ENCODE measurements at places on chromosomes 2 and 18.

GRCh38 chr18:56676639-56677038 lies 25.5 kb downstream of the WDR7 start:
- DNase-seq: no peak

- no peak for DNase-seq
Measured at GRCh38 chr2:105262651-105263091, 21.1 kb downstream of the GPR45 start.

- no peak for DNase-seq
Measured at GRCh38 chr2:37683241-37683640, 11.8 kb upstream of the CDC42EP3 start.

DNA sequence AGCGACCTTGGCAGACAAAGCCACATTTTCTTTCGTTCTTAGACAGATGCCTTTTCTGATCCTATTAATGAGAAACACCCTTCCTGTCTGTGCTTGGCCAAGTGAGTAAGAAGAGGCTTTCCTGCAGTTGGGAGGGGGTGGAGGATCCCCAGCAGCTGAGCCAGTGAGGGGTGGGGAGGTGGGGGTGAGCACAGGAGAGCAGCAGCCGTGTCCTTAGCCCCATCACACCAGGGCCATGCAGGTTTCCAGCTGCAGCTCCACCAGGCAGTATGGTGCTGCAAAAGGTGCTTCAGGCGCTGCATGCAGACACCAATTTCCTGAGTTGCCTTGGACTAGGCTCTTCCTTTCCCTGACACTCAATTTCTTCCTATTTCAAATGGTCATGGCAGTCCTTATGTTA lies 123.3 kb upstream of the SIX2 start:
- DNase-seq: no peak

DNA sequence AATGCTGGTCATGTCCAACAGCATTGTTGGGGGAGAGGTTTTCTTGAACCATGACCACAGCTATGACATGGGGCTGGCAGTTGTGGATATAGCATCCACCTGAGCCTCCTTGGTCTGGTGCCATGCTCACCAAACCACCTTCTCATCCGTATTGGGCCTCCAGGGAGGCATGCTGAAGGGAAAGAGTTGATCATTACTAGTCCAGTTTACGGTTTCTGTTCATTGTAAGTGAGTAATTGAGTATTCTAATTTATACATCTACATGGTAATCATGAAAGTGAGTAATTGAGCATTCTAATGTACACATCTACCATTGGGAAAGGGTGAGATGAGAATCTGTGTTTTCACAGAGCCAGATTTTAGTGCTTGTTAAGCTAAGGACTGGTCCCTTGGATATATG lies 6.8 kb downstream of the TMEM87B start:
- DNase-seq: no peak

- peak; percentile 4 for DNase-seq
Measured at GRCh38 chr2:132522901-132523300, 106.3 kb downstream of the GPR39 start.

DNA sequence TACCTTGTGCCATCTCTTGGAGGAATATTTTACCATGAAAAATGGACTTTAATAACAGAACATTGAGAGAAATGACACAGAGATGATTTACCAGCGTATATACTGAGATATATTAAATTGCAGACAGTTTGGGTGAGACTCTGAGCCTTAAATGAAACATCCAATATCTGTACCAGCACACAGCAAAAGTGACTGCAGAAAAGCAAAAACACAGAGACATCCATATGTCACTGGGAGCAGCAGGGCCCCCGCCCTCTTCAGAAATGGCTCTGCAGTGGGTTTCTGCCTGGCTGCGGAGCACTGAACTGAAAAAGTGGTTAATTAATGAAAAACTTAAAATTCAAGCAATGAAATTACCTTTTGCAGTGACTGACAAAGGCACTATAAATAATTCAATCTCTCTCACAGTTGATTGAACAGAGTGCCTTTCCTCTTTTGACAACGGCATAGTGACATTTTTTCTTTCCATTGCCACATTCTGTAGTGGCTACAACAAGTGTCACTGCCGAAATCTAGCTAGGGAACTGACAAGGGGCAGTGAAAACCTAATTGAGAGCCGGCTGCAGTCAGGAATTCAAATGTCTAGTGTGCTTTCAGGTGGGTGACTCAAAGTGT lies 353.4 kb downstream of the ALK start:
- DNase-seq: no peak

DNA sequence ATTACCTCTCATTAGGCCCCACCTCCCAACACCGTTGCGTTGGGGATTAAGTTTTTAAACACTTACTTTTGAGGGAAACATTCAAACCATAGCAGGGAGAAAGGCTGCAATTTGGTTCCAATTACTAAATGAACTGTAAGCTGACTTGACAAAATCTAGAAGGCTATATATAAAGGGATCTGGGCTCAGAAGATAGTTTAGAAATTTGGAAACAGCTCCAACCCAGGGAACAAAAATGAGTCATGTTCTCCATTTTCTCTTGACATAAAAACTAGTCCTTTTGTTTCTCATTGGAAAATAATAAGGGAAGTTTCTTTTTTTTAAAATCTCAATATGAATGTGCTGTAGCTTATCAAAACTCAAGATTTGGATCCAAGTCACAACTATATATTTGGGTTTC lies 17.5 kb downstream of the MOGAT1 start:
- DNase-seq: no peak

DNA sequence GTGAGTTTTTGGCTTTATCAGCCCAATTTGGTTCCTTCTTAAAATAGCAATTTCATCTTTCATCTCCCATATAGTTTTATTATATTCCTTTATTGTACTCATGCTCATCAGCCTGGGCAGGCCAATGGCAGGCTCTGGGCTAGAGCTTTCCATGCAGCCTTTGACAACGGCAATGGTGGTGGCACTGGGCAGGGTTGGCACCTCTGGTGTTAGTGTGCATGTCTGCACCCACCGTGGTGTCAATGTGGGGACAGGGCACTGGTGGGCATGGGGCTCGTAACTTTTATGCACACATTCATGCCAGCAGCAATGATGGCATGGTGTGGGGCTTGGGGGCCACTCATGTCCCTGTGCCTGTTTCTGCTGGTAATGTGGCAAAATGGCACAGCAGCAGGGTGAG lies 1305.4 kb downstream of the DSC3 start:
- no peak for DNase-seq

DNA sequence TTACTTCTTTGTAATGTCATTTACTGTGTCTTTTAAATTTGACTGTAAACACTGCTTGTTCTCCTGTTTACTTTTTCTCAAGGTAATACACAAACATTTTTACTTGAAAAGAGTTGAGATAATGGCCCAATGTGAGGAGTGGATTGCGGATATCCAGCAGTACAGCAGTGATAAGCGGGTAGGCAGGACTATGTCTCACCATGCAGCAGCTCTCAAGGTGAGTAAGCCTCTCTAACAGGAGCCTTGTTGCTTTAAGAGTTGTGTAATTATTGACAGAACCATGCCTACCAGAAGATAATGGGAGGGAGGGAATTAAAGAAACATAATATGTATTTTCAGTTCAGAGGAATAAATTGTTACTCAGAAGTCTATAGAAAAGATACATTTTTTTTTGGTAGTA lies 16.5 kb upstream of the TTC27 start:
- no peak for DNase-seq

All from DMS79 (cell line).